ENCODE measurements at places on chromosomes 5 and 9. TPM values are rescaled to one million over a fixed set of nuclear protein-coding genes. Genes with fewer than 3 reads are reported as not detected.

- DNase-seq: no peak
Observed at GRCh38 chr9:127569886-127570401, 42.1 kb upstream of the STXBP1 start.

GRCh38 chr9:78296201-78296892 lies 578 bp upstream of the PSAT1 start:
- DNase-seq: peak; percentile 20

GRCh38 chr9:114184071-114184470 lies 28.7 kb downstream of the COL27A1 start:
- no peak for DNase-seq

DNA sequence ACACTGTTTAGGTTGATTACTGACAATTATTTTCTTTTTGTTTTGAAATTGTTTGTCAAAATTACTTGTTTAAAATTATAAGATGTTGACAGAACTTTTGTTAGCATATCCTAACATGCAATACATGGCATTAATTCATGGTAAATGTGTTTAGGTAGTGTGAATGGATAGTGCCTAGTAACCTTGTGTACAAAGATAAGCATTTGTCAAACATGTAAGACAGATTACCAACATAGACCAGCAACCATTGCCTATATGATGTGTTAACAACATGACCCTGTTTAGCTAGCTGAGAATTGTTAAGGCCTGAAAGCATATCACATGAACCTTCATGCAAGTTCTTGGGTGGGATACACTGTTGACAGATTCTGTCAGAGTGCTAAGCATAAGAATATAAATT lies 13.4 kb downstream of the MAN2A1 start:
- no peak for DNase-seq

DNA sequence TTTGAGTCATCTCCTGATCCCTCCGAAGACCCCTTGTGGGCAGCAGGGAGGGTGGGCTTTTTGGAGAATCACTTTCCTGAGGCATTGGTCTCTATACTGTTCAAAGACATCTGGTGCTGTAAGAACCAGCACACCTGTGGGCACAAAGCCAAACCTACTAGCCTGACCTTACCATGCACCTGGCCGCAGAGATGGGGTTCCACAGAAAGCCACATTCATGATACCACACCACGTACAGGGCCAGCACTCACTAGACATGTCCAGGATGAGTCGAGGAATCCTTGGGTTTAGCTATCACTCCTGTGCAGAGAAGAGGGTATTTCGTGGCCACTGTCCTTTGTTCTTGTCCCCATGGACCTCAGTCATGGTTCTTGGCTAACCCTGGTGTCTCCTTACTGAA lies 203.4 kb downstream of the CACNA1B start:
- no peak for DNase-seq

DNA sequence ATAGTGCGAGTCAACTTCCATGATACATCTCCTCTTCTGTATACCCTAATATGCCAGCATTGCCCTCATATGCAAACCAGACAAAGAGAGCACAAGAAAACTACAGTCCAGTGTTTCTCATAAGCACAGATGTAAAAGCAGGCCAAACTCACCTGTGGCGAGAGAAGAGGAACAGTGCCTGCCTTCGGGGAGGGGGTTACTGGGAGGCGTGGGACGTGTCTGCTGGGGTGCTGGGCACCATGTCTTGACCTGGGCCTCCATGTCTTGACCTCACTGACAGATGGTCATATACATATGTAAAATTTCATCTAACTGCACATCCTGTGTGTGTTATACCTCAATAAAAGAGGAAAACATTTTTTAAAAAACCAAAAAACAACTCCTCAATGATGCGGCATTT lies 159.3 kb upstream of the PPP1R26 start:
- DNase-seq: no peak

DNA sequence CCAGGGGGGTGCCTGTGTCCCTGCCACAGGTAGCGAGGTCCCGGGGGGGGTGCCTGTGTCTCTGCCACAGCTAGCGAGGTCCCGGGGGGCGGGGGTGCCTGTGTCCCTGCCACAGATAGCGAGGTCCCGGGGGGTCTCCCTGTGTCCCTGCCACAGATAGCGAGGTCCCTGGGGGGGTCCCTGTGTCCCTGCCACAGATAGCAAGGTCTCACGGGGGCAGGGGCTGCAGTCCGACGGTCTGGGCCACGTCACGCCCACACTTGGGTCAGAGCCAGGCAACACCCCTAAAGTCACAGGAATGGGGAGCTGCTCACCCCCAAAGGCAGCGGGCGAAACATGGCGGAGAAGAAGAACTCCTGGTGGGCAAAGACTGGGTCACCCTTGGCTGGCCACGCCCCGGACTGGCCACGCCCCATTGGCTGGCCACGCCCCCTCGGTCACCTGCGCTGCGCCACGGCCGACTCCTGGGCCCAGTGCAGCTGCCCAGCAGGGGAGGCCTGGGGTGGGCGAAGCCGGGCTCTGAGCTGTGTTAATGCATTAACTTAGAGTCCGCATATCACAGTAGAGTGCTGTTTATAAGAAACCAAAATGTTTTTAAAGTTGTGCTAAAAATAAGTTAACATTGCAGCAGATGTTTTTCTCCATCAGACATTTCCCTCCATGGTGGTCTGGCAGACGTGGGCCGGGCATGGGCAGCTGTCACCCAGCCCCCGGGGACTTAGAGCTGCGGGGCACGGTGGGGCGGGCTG lies 7.0 kb downstream of the NOXA1 start:
- no peak for DNase-seq

DNA sequence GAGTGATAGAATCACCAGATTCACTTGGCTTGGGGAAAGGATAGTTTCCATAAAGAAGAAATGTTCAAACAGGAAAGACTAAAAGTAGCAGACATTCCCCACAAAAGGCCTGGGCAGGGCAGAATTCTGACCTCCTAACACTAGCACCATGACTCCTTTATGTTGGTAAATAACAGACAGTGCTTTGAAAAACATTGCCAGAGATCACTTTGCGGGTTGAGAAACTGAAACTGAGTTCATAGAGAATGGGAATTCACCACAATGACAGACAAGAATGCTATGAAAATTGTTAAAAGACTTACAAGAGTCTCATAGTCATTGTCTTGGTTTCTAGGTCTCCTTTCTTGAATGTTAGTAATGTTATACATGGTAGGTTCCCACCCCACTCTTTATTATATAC lies 172.5 kb upstream of the GLRA1 start:
- DNase-seq: no peak

DNA sequence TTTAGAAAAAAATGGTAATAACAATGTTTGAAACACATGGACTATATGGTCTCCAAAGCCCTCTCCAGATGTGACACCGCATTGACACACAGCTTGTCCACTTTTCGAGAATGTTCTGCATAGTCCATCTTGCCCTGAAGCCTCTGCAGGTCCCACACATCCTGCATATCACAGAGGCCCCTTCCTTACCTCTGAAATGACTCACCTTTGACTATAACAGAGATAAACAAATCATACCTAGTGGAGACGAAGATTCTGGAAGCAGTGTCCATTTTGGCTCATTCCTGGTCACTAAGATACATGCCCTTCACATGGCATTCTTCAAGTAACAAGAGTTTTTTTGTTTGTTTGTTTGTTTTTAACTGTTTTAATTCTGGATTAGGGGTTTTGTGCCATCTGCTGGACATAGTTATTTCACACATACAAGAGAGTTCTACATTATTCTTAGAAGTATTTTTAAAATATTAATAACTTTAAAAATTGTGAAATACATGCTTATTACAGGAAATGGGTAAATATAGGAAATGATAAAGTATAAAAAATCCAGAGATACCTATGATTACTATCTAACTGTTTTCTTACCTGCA lies 5.1 kb downstream of the ARL14EPL start:
- no peak for DNase-seq

DNA sequence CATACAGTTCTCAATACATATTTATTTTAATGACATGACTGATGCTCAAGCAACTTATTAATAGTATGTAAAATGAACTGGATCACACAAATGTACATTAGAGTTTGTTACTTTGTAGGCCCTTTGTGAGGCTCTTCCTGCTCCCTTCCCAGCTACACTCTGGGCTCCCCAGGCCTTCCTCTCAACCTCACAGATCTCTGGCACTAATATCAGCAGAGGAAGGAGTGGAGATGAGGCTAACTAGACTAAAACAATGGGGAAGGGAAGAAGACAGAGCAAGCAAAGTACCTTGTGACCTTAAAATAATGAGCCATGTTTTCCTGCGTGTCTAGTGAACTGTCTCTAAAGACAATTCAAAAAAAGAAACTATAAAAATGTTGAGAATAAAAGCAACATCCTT lies 30.3 kb upstream of the TEK start:
- no peak for DNase-seq

DNA sequence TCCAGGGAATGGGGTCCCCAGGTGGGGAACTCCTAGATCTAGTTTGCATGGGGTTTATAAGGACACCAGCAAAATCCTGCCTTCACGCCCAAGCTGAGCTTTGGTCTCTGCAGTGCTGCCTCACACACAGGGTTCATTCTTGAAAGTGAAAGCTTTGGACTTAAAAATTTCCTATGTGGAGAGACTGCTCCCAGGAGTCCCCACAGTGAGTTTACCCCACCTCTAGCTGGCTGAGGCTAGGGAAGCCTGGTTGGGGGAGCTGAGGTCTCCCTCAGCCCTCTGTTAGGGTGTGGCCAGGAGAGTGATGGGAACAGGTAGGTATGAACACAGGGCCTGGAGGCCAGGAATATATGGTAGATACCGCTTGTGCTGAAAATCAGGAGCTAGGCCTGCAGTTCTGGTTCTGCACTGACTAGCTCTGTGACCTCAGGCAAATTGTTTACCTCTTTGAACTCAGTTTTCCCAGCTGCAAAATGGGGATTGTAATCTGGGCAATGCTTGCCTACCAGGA lies 41.5 kb upstream of the LARP1 start:
- DNase-seq: peak; percentile 46

GRCh38 chr5:170534177-170534576 lies 30.4 kb downstream of the KCNIP1 start:
- peak; percentile 64 for DNase-seq

- DNase-seq: peak; percentile 65
Observed at GRCh38 chr5:150516011-150516410, 8.1 kb downstream of the NDST1 start.

GRCh38 chr5:129767927-129768380 lies 20.1 kb downstream of the MINAR2 start:
- DNase-seq: peak; percentile 84

DNA sequence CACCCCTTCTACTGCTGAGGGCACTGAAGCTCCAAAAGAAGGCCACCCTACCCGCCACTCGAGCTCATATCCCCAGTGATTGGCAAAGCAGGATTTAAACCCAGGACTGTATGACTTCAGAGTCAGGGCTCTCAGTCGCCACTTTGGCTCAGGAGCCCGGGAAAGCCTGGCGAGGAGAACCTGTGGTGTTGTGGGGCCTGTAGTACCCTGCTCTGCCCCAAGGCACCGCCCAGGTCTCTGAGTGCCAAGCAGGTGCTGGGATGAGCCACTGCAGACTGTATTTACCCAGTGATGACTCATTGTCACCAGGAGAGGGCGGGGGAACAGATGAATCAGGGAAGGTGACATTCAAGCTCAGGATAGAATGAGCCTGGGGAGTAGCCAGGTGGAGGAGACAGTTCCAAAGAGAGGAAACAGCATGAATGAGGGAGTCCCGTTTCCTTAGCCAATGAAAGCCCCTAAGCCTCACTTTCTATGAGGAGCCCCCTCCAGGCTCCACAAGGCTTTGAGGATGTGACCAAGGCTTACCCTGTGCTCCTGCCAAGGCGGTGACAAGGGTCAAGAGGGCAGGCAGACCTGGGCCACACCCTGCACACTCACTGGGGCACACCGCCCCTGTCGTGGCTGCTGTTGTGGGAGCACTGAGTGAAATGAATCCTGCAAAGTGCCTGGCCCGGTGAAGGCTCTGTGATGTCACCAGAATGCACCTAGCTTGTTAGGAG lies 17.8 kb upstream of the DPM2 start:
- DNase-seq: peak; percentile 87

DNA sequence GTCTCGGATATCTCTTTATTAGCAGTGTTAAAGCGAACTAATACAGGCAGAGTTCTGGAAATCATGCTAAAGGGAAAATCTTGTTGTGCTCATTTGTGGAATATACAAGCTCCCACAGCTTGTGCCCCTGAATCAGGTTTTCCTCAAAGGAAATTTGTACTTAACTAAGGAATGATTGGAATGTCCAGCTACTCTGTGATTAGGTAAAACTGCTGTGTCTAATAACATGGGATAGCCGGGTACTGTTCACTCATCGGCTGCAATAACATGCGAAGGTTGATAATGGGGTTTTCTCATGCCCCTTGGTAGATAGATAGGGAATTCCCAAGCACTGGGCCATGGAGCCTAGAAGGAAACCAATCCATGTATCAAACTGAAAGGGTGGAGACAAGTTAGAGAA lies 306.7 kb downstream of the NR2F1-AS1 start:
- no peak for DNase-seq

DNA sequence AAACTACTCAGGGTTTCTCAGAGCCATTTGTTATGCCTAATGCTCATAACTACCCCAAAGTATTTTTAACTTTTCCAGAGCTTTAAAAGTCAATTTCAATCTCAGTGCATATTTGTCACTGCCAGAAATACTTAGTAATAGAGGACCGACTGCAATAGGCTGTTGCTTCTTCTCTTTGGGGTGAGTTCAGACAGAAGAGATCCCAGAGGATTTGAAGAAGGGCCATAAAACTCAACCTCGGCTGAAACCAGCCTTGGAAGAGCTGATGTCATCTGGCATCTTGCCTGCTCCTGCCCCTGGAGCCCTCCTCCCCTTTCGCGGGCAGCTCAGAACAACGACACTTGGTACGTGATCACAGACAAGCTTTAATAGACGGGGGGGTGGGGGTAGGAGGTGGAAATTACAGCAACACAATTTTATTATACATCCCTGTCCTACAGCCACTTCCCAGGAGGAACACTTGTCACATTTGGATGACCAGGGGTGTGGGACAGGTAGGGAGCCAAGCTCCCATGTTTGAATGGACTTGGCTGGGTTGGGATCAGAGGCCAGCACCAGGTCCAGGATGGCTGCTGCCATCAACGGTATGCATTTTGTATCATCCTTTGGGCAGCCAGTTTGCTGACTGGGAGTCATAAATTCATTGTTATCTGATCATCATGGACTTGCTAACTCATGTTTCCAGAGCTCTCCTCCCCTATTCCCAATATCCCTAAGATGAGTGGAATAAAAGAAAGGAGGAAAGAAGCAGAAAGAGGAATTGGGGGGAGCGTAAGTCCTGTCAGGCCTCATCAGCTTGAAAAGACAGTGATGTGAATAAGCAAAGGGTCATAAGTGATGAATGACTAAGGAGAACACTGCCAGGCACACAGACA lies 186.6 kb upstream of the PANK3 start:
- no peak for DNase-seq

- no peak for DNase-seq
Observed at GRCh38 chr5:6937677-6938076, 224.4 kb downstream of the TENT4A start.

RANBP17 gene
- total RNA-seq: 117 TPM

LMNB1 gene
- 128 TPM for total RNA-seq

ITGA2 gene
- total RNA-seq: 101 TPM

C9orf153 gene
- not detected for total RNA-seq

PCDHA11 gene
- 0.64 TPM for total RNA-seq

CDH12 gene
- 2.9 TPM for total RNA-seq

CXCL14 gene
- total RNA-seq: not detected

PCDHA12 gene
- total RNA-seq: 0.78 TPM

CYSRT1 gene
- 3.6 TPM for total RNA-seq

CDH6 gene
- 3.8 TPM for total RNA-seq

HEMGN gene
- not detected for total RNA-seq

KCNV2 gene
- not detected for total RNA-seq

ORM2 gene
- total RNA-seq: not detected

DOCK8 gene
- total RNA-seq: 0.15 TPM

SYK gene
- 14.8 TPM for total RNA-seq

SCGB3A2 gene
- not detected for total RNA-seq

RNF183 gene
- 1.5 TPM for total RNA-seq
